ENCODE measurements at places on chromosomes 3 and 15.

GRCh38 chr3:191455257-191455952 is 5.6 kb upstream of the PYDC2 start:
- DNase-seq: no peak

DNA sequence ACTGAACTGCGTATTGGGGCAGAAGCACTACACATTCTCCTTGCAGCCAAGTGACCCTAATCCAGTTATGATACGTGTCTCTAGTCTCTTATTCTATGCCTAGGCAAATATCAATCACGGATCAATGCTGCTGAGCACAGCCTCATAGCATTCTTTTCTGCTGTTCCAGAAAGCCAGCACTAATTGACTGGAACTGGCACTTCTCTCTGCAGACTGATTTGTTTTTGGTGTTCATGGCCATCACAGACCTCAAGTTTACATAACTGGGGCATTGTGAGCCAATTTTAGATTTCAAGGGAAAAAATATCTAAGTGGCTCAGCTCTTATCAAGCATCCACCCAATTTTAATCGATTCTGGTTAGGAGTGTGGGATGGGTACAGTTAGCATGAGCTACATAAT is 37.9 kb downstream of the GLDN start:
- no peak for DNase-seq

DNA sequence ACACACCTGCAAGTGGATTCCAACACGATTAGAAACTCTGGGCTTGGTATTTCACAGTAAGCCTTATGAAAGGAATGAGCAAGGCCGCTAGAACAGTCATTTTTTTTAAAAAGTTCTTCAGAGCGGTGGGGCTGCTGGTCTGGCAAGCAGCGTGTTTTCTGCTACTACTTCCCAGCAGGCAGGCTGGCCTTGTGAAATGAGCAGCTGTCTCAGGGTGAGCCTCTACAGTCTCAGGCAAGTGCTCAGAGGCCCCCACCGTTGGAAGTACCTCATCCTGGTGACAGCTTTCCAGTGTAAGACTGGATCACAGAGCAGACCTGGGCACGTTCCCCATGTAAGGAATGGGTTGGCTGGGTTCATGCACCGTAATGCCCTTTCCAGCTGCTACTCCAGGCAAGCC is 119.2 kb downstream of the LRIG1 start:
- DNase-seq: no peak

- DNase-seq: peak; percentile 79
These were observed 17.7 kb downstream of the CHD2 start for GRCh38 chr15:92917598-92918407.

GRCh38 chr3:10467904-10468612 is 37.3 kb downstream of the ATP2B2 start:
- peak; percentile 73 for DNase-seq

Measured in NCI-H1092 (cell line).